ENCODE measurements at places on chromosomes 6 and 20.

DNA sequence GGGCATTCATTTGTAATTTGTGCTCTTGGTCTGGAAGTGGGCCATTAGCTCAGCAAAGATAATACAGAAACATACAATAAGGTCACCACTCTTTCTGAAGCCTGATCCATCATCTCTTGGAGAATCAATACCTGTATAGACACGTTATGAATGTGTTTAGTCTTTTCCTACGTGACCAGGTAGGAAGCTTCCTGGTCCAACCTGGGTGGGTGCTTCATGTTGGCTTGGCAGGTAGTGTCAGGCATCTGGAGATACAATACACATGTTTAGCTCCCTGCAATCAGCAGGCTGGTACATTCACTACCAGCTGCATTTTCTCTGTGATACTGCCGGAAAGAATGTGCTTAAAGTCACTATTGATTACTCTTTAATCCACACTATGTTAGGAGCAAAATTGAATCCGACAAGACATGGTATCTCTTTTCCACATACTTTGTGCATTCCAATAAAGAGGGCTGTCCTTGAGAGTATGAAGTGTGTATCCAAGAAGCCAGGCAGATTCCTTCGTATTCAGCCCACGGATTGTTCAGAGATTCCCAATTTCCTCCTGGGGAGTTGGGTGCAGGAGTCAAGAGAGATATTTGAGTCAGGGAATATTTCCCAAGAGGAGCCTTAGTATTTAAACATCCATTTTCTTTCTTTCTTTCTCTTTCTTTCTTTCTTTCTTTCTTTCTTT, 49.9 kb upstream of the RANBP9 start:
- no peak for DNase-seq

- DNase-seq: no peak
Observed at GRCh38 chr20:49214571-49214970, 4.6 kb upstream of the DDX27 start.

- DNase-seq: no peak
Observed at GRCh38 chr20:22460231-22460630, 124.1 kb downstream of the FOXA2 start.

DNA sequence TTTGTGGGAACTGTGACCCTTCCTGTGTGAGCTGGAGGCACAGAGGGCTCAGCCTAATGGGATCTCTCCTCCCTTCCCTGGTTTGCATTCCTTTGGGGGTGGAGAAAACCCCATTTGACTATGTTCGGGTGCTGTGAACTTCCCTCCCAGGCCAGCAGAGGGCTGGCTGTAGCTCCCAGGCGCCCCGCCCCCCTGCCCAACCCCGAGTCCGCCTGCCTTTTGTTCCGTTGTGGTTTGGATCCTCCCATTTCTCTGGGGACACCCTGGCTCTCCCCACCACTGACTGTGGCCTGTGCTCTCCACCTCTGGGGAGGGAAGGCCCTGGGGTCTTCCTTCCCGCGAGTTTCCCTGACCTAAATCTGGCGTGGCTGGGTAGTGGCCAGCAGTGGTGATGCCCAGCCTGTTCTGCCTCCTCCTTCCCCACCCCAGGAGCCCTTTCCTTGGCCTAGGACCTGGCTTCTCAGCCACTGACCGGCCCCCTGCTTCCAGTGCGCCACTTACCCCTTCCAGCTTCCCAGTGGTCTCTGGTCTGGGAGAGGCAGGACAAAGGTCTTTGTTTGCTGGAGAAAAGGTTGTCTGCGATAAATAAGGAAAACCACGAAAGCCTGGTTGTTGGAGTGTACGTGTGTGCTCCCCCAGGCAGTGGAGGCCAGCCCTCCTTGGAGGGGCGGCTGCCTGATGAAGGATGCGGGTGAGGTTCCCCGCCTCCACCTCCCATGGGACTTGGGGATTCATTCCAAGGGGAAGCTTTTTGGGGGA, 4.9 kb downstream of the VEGFA start:
- peak; percentile 14 for DNase-seq

DNA sequence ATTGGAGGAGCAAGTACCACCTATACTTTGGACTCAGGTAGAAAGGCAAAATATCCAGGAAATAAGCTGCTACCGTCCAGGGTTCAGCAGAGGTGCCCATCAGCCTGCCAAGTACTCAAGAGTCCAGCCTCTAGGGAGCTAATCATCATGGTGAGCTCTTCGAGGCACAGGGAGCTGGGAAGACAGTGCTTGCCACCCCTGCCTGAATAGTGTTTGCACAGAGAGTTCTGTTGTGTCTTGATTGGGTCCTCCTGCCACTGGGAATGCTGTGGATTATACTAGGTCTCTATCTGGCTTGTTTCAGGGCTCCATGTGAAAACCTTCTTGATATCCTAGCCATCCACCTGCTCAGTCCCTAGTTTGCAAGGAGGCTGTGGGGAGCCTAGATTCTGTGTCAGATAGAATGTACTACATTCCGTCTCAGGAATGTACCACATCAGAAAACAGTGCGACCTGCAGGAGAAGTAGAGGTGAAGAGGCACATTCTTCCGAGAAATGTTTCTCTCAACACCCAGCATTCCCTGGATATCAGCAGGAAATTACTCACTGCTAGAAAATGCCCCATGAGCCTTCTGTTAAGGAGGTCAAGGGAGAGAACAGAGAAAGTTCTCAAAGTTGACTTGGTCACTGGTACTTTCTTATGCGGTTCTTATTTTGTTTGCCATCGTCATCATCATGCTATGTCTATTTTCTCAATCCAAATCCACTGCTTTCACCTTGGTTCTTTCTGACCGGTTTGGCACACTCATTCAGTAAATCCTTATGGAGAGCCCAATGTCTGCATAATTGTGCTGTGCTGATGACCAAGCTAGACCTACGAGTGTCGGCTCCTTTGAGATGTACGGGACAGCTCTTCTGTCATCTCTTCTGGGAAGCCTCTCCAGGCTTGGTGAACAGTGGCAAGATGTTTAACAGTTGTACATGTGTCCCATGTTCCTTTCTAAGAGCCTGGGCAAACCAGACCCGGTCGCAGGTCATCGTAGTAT, 30.7 kb downstream of the PTPN1 start:
- no peak for DNase-seq

DNA sequence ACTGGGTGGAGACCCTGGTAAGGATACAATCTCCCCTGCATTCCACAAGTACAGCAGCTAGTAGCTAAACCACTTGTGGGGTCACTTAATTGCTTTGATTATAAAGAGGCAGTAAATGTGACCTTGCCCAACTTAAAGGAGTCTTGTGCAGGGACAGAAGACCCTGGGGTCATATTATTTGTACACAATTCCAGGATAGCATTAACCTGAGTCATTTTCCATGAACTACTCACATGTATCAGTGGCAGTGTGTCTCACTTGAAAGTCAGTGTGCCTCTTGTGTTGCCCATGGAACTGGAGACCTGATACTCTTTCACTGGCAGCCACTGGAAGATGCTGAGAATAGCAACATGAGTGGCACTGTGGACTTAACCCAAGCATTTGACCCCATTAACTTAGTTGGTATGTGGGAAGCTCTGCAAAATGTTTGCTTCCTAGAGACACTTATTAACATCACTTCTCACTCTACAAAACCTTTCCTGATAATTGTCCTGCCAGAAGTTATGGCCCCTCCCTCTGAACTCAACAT, 28.9 kb downstream of the CLIC5 start:
- DNase-seq: no peak

GRCh38 chr20:31608251-31608945, 3.3 kb downstream of the ID1 start:
- DNase-seq: no peak

DNA sequence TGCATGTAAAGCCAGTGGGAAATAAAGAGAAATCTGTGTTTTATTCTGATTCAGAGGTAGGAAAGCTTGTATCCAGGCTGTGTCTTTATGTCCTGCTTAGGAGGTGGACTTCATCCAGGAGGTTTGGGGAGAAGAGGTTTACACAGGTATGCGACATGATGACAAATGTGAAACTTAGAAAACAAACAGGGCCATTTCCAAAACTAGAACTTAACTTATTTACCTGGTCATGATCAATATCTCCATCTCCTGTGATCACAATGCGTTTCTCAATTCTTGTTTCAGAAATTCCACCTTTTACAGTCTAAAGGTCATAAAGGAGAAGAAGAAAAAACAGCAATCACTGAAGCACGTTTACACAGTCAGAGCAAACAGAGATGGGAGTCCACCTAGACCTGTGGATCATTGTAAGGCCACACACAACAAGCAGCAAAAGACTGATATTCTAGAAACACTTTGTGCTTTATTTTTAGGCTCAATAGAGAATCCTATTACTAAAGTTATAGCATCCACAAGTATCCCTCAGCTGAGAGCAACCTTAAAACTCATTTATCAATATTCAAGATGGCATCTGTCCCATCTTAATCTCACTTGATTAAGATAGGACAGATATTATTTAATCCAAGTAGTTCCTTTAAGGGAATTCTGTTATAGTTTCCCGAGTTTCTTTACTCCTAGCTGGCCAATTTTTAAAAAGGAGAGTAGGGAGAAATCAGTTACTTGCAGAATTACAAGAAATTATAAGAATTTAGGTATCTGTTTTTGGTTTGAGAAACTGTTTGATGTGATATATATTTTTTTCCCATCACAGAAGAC, 36.4 kb downstream of the SMLR1 start:
- no peak for DNase-seq

DNA sequence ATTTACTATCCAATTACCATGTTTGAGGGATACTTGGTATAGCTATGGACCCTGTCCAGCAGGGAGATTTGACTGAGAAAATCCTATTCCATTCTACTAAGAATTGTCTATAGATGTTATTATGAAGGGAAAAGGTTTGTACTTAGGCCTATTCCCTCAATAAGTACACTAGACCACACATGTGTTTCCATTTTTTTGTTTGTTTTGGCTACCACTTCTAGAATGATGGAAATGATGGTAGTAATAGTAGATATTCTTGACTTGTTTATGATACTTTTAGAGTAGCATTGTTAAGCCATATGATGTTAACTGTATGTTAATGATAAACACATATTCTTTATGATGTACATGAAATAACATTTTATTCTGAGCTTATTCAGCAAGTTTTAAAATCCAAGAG, 144.8 kb downstream of the OGFRL1 start:
- no peak for DNase-seq

- DNase-seq: no peak
Observed at GRCh38 chr6:11851387-11851786, 72.8 kb upstream of the ADTRP start.

All from stimulated activated CD8-positive, alpha-beta memory T cell treated with anti-CD3 and anti-CD28 coated beads, Interleukin-7, amount 100 ng/mL, for 1 hour (primary cell).